Neuronal stem cell (in vitro differentiated cells): ENCODE measurements at places on chromosomes 6 and 20.

GRCh38 chr6:43812850-43813578 lies 43.0 kb downstream of the VEGFA start:
- no peaks in the 10 kb centered on the region for H3K4me1 ChIP-seq
- H3K27ac ChIP-seq = no peak overlapping the region
- H3K4me3 ChIP-seq = no peak overlapping the region
- no peaks in the 10 kb centered on the region for H3K27me3 ChIP-seq
- no peak for DNase-seq
- no peaks in the 10 kb centered on the region for H3K36me3 ChIP-seq

GRCh38 chr20:62815066-62815991 lies 1.5 kb upstream of the COL9A3 start:
- H3K27me3 ChIP-seq = no peaks in the 10 kb centered on the region
- H3K27ac ChIP-seq = peak overlapping the region; percentile 65
- H3K4me1 ChIP-seq = peaks cover 32% of the 10 kb centered on the region
- H3K36me3 ChIP-seq = peaks cover 6% of the 10 kb centered on the region
- no peak for DNase-seq
- peak overlapping the region; percentile 80 for H3K4me3 ChIP-seq

DNA sequence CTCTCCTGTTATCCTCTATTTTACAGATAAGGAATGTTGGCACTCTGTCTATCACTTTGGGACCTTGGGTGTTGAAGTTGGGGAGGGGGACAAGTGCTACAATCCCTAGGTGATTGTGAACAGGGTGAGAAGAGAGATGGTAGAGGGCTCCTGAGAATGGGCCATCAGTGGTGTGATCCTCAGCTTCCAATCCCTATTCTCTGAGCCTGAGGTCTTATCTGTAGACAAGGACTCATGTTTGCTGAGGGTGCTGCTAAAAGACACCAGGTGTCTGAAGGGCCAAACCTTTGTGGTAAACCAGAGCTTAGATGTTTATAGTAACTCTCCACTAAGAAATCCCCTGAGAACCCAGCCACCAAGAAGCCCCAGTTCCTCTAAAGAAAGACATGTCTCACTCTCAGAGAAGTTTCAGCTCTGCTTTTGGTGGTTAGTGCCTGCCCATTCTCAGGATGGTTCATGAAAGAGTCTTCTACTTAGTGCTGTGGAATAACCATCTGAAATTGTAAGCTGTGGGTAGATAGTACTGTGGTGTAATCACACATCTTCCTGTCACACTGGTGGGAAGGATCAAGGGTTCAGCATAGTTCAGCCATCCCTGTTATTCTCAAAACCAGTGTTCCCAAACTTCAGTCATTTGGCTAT lies 58.2 kb upstream of the IL20RA start:
- no peak for DNase-seq
- H3K27me3 ChIP-seq = no peaks in the 10 kb centered on the region
- no peaks in the 10 kb centered on the region for H3K36me3 ChIP-seq
- no peak overlapping the region for H3K4me3 ChIP-seq
- H3K27ac ChIP-seq = no peak overlapping the region

GRCh38 chr20:6925744-6926278 lies 158.3 kb downstream of the BMP2 start:
- H3K4me1 ChIP-seq = no peaks in the 10 kb centered on the region
- no peaks in the 10 kb centered on the region for H3K36me3 ChIP-seq
- DNase-seq = no peak
- no peaks in the 10 kb centered on the region for H3K27me3 ChIP-seq

GRCh38 chr20:25158043-25158442 lies 37.5 kb upstream of the ENTPD6 start:
- no peaks in the 10 kb centered on the region for H3K4me1 ChIP-seq
- H3K27me3 ChIP-seq = no peaks in the 10 kb centered on the region
- DNase-seq = no peak
- H3K4me3 ChIP-seq = no peak overlapping the region

GRCh38 chr6:120608826-120609225 lies 725.5 kb downstream of the TBC1D32 start:
- no peak overlapping the region for H3K27ac ChIP-seq
- H3K4me3 ChIP-seq = no peak overlapping the region
- H3K4me1 ChIP-seq = no peaks in the 10 kb centered on the region
- DNase-seq = no peak
- peaks cover 2% of the 10 kb centered on the region for H3K27me3 ChIP-seq

DNA sequence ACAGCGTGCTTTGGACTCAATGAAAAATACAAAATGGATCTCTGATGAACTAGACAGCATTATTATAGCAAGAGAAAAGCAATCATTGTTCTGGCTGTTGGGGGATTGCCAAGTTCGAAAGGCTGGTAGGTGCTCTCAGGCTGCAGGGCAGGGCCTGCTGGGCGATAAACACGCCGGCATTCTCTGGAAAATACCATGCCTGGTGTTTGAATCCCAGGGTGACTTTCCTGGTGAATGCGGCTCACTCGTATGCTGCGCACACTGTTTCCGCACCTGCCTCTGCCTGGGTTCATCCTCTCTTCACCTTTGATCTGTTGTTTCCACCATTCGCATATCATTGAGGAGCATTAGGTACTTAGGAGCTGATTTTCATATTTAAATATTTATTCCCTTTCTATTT lies 37.4 kb downstream of the GCNT2 start:
- no peak for DNase-seq
- H3K4me3 ChIP-seq = peak overlapping the region; percentile 75
- H3K27me3 ChIP-seq = no peaks in the 10 kb centered on the region
- no peak overlapping the region for H3K27ac ChIP-seq

GRCh38 chr6:78101387-78101786 lies 448.5 kb downstream of the MEI4 start:
- DNase-seq = peak; percentile 14
- no peaks in the 10 kb centered on the region for H3K27me3 ChIP-seq
- H3K36me3 ChIP-seq = no peaks in the 10 kb centered on the region

DNA sequence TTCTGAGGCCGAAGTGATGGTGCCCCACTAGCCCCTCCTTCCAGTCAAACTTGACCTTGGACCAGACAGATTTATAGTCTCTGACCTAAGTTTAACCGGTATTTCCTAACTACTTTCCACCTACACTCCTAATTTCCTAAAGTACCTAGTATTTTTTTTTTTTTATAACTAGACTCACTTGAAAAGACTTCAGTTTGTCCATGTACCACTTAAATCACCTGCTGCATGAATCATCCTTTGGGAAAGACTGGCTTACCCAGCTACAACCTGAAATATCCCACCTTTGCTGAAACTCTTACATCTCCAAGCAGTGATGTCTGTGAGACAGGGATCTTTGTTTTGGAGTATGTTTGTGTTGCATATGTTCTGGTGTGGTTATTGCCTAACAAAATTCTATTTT lies 71.1 kb downstream of the ZDHHC14 start:
- peaks cover 11% of the 10 kb centered on the region for H3K4me1 ChIP-seq
- H3K27me3 ChIP-seq = no peaks in the 10 kb centered on the region
- H3K4me3 ChIP-seq = no peak overlapping the region
- DNase-seq = no peak
- no peaks in the 10 kb centered on the region for H3K36me3 ChIP-seq

DNA sequence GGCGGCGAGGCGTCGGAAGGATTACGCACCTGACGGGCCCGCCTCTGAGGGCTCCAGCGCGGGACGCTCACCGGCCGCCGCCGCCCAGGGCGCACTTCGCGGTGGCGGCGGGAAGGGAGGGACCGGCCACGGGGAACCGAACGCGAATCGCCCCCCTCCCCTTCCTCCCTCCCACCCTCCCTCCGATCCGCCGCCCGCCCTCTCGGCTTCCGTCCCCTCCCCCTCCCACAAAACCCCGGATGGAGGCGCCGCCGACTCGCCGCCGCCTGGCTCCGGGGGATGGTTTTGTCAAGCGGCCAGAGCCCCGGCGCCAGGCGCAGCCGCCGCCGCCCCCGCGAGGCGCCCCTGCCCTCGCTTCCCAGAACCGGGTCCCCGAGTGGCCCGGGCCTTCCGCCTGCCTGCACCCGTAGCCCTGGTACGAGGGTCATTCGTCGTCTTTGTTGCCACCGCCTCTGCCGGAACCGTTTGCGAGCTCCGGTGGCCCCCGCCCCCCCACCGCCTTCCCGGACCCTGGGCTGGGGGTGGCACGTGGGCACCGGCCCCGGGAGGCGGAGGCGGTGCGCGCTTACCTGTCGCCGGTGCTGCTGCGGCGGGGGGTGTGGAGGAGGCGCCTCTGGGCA lies 398 bp downstream of the ZBTB2 start:
- peak overlapping the region; percentile 100 for H3K27ac ChIP-seq
- H3K4me3 ChIP-seq = peak overlapping the region; percentile 61
- H3K36me3 ChIP-seq = peaks cover 2% of the 10 kb centered on the region
- no peaks in the 10 kb centered on the region for H3K27me3 ChIP-seq
- DNase-seq = peak; percentile 77

GRCh38 chr6:32752580-32752979 lies 10.8 kb downstream of the HLA-DQB2 start:
- no peaks in the 10 kb centered on the region for H3K27me3 ChIP-seq
- H3K27ac ChIP-seq = no peak overlapping the region
- H3K4me3 ChIP-seq = no peak overlapping the region
- no peaks in the 10 kb centered on the region for H3K4me1 ChIP-seq
- DNase-seq = no peak

- no peaks in the 10 kb centered on the region for H3K36me3 ChIP-seq
- no peak for DNase-seq
- H3K27ac ChIP-seq = no peak overlapping the region
- no peaks in the 10 kb centered on the region for H3K27me3 ChIP-seq
- no peaks in the 10 kb centered on the region for H3K4me1 ChIP-seq
These were observed 251.8 kb upstream of the PRND start for GRCh38 chr20:4469910-4470309.

- H3K4me3 ChIP-seq = no peak overlapping the region
- H3K27ac ChIP-seq = no peak overlapping the region
- no peaks in the 10 kb centered on the region for H3K36me3 ChIP-seq
- no peaks in the 10 kb centered on the region for H3K27me3 ChIP-seq
- no peak for DNase-seq
These were observed 241.6 kb downstream of the BTBD3 start for GRCh38 chr20:12159261-12159660.

DNA sequence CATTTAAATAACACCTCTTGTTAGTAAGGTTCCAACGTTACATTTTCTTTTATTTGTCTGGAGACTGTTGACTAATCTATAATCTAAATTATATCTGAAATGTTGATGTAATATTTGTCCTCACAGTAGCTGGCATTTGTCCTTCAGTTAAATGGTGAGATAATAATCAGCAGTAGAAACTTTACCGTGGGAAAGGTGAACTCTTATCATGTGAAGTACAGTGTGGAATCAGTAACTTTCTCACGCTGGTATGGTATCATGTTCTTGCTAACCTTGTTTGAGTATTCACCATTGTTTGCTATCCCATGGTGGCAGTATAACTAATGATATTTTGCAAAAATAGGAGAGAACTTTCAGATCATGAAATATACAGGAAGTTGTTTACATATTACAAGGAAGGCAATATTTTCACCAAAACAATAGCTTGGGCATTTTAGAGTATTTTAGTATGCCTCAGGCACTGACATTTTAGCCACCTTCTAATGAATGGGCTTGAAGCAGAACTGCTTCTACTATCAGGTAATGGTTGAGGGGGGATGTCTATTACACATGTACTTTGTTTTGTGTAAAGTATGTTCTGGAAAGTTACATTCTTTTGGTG lies 4.8 kb downstream of the GMNN start:
- H3K27me3 ChIP-seq = no peaks in the 10 kb centered on the region
- DNase-seq = no peak
- H3K36me3 ChIP-seq = peaks cover 85% of the 10 kb centered on the region
- no peak overlapping the region for H3K27ac ChIP-seq
- H3K4me3 ChIP-seq = no peak overlapping the region

DNA sequence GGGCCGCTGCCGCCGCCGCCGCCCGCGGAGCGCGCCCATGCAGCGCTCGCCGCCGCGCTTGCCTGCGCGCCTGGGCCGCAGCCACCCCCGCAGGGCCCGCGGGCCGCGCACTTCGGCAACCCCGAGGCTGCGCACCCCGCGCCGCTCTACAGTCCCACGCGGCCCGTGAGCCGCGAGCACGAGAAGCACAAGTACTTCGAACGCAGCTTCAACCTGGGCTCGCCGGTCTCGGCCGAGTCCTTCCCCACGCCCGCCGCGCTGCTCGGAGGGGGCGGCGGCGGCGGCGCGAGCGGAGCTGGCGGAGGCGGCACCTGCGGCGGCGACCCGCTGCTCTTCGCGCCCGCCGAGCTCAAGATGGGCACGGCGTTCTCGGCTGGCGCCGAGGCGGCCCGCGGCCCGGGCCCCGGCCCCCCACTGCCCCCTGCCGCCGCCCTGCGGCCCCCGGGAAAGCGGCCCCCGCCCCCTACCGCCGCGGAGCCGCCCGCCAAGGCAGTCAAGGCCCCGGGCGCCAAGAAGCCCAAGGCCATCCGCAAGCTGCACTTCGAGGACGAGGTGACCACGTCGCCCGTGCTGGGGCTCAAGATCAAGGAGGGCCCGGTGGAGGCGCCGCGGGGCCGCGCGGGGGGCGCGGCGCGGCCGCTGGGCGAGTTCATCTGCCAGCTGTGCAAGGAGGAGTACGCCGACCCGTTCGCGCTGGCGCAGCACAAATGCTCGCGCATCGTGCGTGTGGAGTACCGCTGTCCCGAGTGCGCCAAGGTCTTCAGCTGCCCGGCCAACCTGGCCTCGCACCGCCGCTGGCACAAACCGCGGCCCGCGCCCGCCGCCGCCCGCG lies 730 bp downstream of the INSM1 start:
- H3K4me1 ChIP-seq = peaks cover 14% of the 10 kb centered on the region
- peak overlapping the region; percentile 80 for H3K4me3 ChIP-seq
- peaks cover 46% of the 10 kb centered on the region for H3K27me3 ChIP-seq
- H3K27ac ChIP-seq = no peak overlapping the region
- H3K36me3 ChIP-seq = no peaks in the 10 kb centered on the region

- H3K36me3 ChIP-seq = peaks cover 19% of the 10 kb centered on the region
- H3K27me3 ChIP-seq = no peaks in the 10 kb centered on the region
- DNase-seq = no peak
- no peak overlapping the region for H3K27ac ChIP-seq
- H3K4me1 ChIP-seq = peaks cover 4% of the 10 kb centered on the region
- H3K4me3 ChIP-seq = peak overlapping the region; percentile 89
These were observed 1.2 kb downstream of the DZANK1 start for GRCh38 chr20:18465536-18466200.

DNA sequence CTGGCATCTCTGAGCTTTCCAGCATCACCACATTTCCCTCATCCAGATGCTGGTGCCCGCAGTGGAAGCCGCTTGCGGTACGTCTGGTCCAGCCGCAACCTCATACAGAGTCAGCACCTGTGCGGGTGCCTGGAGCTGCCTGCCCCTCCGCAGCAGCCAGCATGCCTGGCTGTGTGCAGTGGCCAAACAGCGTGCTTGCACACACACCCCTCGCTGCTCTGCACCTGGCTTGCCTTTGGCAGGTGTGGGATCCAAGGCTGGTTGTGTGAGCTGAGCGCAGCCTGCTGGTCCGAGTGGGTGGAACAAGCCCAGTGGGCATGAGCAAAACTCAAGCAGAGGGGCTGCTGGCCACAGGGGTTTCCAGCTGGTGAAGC lies 3.1 kb upstream of the HINT3 start:
- no peaks in the 10 kb centered on the region for H3K27me3 ChIP-seq
- no peak overlapping the region for H3K4me3 ChIP-seq
- peaks cover 10% of the 10 kb centered on the region for H3K4me1 ChIP-seq
- H3K36me3 ChIP-seq = no peaks in the 10 kb centered on the region
